ENCODE measurements at places on chromosomes 13 and 19.

GRCh38 chr13:51772781-51773180 is 31.2 kb downstream of the DHRS12 start:
- no peak overlapping the region for H3K27ac ChIP-seq
- peaks cover 21% of the 10 kb centered on the region for H3K4me1 ChIP-seq
- DNase-seq = no peak
- H3K36me3 ChIP-seq = no peaks in the 10 kb centered on the region
- no peak overlapping the region for H3K4me3 ChIP-seq
- H3K27me3 ChIP-seq = no peaks in the 10 kb centered on the region

DNA sequence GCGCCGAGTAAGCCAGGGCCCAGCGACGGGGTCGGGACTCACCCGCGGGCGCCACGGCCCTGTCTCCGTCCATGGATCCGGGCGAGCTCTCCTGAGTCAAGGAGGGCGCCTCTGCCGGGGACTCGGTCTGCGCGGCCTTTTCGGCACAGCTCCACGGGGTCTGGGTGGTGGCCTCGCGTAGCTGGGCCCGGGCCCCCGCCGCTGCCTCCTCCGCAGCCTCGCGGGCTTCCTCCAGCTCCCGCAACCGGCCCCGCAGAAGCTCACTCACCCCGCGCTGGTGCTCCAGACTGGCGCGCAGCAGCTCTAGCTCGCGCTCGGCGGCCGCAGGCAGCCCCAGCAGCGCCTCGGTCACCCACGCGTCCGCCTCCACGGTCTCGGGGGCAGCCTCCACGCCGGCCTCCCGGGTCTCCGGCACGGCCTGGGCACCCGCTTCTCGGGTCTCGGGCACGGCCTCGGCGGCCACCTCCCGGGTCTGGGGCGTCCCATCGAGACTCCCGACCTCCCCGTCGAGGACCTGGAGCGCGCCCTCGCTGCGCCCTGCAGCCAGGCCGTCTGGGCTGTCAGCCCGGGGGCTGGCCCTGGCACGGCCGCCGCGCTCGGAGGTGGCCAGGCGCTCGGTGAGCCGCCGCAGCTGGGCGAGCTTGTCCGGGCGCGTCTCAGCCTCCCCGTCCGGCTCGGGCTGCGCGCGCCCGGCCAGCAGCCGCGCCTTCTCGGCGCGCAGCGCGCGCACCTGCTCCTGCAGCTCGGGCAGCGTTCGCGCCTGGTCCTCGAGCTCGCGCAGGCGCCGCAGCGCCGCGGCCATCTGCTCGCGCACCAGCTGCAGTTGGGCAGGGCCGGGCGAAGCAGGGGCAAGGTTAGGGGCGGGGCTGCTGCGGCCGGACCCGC is 8.4 kb downstream of the KANK3 start:
- peak overlapping the region; percentile 45 for H3K4me3 ChIP-seq
- peaks cover 29% of the 10 kb centered on the region for H3K27me3 ChIP-seq
- no peak overlapping the region for H3K27ac ChIP-seq
- no peaks in the 10 kb centered on the region for H3K4me1 ChIP-seq
- no peak for DNase-seq

DNA sequence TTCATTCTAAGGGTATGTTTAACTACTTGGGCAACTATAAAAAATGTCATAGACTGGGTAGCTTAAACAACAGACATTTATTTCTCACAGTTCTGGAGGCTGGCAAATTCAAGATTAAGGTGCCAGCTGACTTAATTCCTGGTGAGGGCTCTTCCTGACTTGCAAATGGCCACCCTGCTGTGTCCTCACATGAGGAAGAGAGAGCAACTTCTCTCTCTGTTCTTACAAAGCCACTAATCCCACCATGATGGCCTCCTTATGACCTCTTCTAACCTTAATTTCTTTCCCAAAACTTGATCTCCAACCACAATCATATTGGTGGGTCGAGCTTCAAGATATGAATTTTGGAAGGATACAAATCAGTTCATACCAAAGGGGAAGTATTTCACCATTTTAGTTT is 399.0 kb downstream of the DCT start:
- H3K27ac ChIP-seq = no peak overlapping the region
- DNase-seq = no peak
- no peaks in the 10 kb centered on the region for H3K36me3 ChIP-seq

- no peaks in the 10 kb centered on the region for H3K27me3 ChIP-seq
- H3K27ac ChIP-seq = no peak overlapping the region
- no peak for DNase-seq
- no peak overlapping the region for H3K4me3 ChIP-seq
- no peaks in the 10 kb centered on the region for H3K4me1 ChIP-seq
These were observed 163.5 kb upstream of the SLC10A2 start for GRCh38 chr13:103229674-103230073.

DNA sequence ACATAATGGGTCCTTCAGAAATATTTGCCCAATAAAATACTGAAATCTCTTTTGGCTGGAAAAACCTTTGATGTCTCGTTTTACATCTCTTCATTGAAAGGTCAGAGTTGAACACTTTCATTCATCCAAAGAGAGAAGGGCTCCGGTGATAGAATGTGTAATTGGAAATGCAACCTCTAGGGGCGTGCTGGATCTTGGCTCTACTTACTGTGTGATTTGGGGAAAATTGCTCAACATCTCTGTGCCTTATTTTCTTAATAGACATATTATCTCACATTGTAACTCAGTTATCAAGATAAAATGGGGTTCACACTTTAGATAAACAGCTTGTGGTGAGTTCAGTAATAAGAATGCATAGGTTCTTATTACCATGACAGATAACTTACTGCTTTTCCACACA is 1444.1 kb downstream of the SLITRK5 start:
- H3K27ac ChIP-seq = no peak overlapping the region
- no peak for DNase-seq
- H3K4me1 ChIP-seq = no peaks in the 10 kb centered on the region
- H3K27me3 ChIP-seq = no peaks in the 10 kb centered on the region
